CD4-positive, CD25-positive, alpha-beta regulatory T cell (primary cell): ENCODE measurements at places on chromosomes 7 and 10.
A peak's percentile ranks its signal among the peaks of the same experiment; 100 is the strongest.

GRCh38 chr7:127258111-127258510 lies 5.4 kb upstream of the GRM8 start:
- H3K36me3 ChIP-seq: no peaks in the 10 kb centered on the region
- no peak for DNase-seq
- H3K27ac ChIP-seq: no peak overlapping the region
- peaks cover 20% of the 10 kb centered on the region for H3K27me3 ChIP-seq
- H3K4me1 ChIP-seq: peaks cover 7% of the 10 kb centered on the region

GRCh38 chr10:95840121-95840520 lies 67.7 kb upstream of the CC2D2B start:
- peak overlapping the region; percentile 96 for H3K27ac ChIP-seq
- peaks cover 10% of the 10 kb centered on the region for H3K36me3 ChIP-seq
- peaks cover 46% of the 10 kb centered on the region for H3K4me1 ChIP-seq

DNA sequence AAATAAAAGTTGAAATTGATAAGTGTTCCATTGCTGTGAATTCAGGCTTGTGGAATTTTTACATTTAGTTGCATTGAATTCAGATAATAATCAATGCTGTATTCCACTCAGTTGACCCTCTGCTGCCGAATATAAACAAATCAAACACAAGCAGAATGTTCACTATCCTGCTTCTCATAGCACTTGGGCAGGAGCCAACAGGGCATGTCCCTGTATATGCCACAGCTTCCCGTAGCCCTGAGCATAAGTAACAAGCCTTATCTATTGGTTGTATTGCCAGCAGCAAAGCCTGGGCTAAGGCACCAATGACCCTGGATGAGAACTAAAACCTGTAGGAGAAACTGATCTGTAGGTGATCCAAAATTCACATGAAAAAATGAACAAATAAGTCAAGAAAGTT lies 145.9 kb downstream of the ARHGAP12 start:
- H3K27ac ChIP-seq: no peak overlapping the region
- H3K36me3 ChIP-seq: no peaks in the 10 kb centered on the region
- no peaks in the 10 kb centered on the region for H3K4me1 ChIP-seq
- no peak for DNase-seq

DNA sequence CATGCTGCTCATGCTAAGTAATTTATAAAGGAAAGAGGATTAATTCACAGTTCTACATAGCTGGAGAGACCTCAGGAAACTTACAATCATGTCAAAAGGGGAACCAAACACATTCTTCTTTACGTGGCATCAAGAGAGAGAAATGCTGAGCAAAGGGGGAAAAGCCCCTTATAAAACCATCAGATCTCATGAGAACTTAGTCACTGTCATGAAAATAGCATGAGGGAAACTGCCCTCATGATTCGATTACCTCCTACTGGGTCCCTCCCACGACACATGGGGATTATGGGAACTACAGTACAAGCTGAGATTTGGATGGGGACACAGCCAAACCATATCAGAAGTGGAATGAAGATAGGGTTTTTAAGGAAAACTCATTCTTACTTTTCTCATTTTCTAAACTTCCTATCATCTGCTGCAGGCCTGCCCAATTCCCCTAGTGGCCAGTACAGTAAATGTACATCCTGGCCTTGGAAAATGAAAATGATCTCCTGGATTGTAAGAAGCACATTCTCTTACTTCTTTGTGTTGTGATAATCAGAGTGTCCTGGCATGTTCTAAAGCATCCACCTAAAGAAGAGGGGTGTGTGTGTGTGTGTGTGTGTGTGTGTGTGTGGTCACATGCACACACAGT lies 421.5 kb downstream of the LRMDA start:
- H3K27ac ChIP-seq: no peak overlapping the region
- no peak for DNase-seq
- no peaks in the 10 kb centered on the region for H3K4me1 ChIP-seq
- no peaks in the 10 kb centered on the region for H3K27me3 ChIP-seq
- no peaks in the 10 kb centered on the region for H3K36me3 ChIP-seq
- H3K4me3 ChIP-seq: no peak overlapping the region

DNA sequence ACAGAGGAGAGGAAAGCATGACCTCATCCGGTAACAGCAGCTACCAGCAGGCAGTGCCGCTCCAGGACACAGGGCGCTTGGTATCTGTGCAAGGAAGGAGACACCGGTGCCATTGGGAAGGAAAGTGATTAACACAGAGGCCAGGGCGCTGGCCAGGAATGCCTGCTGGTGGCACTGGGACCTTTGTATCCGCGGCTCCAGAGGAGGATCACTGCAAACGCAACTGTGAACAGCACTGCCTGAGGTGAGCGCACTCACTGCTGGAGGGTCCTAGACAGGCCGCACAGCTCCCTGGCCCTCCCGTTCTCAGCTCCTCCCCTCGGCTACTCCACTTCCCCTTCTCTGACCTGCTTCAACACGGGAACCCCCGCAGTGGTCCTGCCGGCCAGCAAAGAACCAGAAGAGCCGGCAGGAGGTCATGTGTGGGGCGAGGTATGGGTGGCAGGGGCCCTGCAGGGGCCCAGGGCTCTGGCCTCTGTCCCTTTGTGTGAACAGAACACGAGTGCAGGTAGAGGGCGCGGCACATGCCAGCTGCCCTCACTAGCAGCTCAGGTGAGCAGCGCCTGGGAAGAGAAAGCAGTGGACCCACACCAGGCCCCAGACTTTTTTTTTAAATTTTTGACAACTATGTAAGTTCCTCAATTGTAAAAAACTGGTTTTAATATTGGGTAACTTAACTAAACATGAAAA lies 107.6 kb downstream of the VIPR2 start:
- H3K36me3 ChIP-seq: no peaks in the 10 kb centered on the region
- no peak overlapping the region for H3K4me3 ChIP-seq
- no peak for DNase-seq
- no peaks in the 10 kb centered on the region for H3K27me3 ChIP-seq
- no peaks in the 10 kb centered on the region for H3K4me1 ChIP-seq

GRCh38 chr7:11177793-11178192 lies 204.1 kb downstream of the PHF14 start:
- no peaks in the 10 kb centered on the region for H3K4me1 ChIP-seq
- no peak for DNase-seq
- H3K36me3 ChIP-seq: no peaks in the 10 kb centered on the region
- no peaks in the 10 kb centered on the region for H3K27me3 ChIP-seq

GRCh38 chr10:122656308-122656705 lies 43.3 kb downstream of the C10orf120 start:
- no peaks in the 10 kb centered on the region for H3K4me1 ChIP-seq
- no peaks in the 10 kb centered on the region for H3K27me3 ChIP-seq
- DNase-seq: no peak
- no peak overlapping the region for H3K4me3 ChIP-seq

DNA sequence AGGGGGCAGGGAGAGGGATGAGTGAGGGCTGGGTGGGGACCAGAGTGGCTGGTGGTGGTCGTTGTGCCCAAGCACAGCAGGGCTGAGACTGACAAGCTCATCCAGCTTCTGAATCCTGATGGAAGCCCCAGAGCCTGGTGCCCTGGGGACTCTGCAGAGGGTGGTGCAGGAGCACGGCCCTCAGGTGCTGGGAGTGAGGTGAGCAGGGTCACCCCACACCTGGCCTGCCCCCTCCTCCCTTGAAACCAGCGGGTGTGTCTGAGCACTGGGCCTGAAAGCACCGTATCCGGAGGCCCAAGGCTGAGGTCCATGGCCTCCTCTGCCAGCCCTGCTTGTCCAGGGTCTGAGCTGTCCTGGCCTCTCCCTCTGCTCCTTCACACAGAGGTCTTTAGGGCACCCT lies 218.2 kb downstream of the ZNF248 start:
- H3K4me3 ChIP-seq: no peak overlapping the region
- H3K27me3 ChIP-seq: no peaks in the 10 kb centered on the region
- no peak for DNase-seq
- H3K36me3 ChIP-seq: no peaks in the 10 kb centered on the region

DNA sequence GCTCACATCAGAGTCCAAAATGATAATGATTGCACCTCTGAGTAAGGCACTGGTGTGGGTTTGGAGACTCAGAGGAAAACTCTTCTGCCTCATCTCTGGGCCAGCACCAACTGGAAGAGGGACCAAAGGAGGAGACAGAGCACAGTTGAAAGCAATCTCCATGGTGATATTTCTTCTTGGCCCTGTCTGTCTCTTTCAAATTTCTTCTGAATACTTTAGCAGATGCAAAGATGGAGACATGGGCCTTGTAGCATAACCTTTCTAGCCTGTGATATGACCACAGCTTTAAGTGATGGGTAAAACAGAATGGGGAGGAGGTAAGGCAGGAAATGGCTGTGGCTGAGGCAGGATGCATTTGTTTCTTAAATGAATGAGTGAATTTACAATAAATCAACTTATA lies 12.2 kb upstream of the GIMAP7 start:
- no peak for DNase-seq
- peak overlapping the region; percentile 52 for H3K4me3 ChIP-seq
- peaks cover 47% of the 10 kb centered on the region for H3K4me1 ChIP-seq
- no peaks in the 10 kb centered on the region for H3K36me3 ChIP-seq

DNA sequence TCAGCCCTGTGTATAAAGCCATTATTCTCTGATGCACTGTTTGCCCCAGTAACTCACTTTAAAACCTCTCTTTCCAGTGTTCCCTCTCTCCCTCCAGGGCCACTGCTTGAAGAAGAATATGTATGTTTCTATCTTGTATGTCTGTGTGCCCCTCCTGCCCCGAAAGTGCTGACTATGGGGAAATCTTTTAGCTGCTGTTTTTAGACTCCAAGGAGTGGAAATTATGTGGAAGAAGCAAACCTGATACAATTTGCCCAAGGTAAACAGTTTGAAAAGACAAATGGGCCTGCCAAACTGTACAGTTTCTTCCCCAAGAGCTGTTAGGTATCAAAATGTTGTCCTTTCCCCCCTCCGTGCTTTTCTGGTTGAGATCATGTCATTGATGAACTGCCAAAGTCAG lies 3.4 kb downstream of the ADRA2A start:
- peaks cover 6% of the 10 kb centered on the region for H3K27me3 ChIP-seq
- no peak for DNase-seq
- no peaks in the 10 kb centered on the region for H3K36me3 ChIP-seq
- H3K4me3 ChIP-seq: no peak overlapping the region
- H3K4me1 ChIP-seq: peaks cover 25% of the 10 kb centered on the region

GRCh38 chr10:78953113-78953798 lies 115.5 kb upstream of the ZMIZ1 start:
- H3K4me1 ChIP-seq: no peaks in the 10 kb centered on the region
- H3K36me3 ChIP-seq: no peaks in the 10 kb centered on the region
- no peak overlapping the region for H3K27ac ChIP-seq
- H3K27me3 ChIP-seq: no peaks in the 10 kb centered on the region
- DNase-seq: no peak

GRCh38 chr7:120402079-120402767 lies 129.2 kb downstream of the KCND2 start:
- H3K4me1 ChIP-seq: no peaks in the 10 kb centered on the region
- DNase-seq: no peak
- H3K27ac ChIP-seq: no peak overlapping the region

DNA sequence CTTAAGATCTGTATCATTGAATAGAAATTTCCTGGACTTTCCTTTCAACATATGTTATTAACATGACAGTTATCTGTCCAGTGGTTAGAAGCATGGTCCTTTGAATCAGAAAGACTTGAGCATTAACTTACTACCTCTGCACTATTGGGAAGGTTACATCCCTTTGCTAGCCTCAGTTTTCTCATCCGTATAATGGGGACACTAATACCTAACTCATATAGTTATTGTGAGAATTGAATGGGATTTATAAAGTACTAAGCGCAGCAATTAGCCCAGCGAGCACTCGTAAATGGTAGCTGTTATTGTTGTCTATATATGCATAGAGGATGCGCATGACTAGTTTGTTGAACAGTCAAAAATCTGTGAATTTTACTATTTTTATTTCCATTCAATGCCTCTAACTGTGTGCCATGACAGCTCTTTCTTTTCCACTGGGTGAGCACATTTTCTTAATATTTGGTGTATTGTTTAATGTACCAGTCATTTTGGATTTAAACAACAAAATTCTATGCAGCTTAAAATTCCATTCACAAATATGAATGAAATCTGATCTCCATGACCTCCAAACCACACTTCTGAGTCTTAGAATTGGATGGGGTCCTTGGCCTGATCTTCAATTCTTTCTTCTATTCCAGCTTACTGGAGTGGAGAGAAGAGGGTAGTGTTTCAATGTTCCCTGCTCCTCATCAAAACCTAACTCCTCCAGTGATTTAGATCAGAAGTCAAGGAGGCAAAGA lies 65.0 kb downstream of the CACNB2 start:
- no peak for DNase-seq
- H3K36me3 ChIP-seq: no peaks in the 10 kb centered on the region
- no peak overlapping the region for H3K4me3 ChIP-seq
- no peak overlapping the region for H3K27ac ChIP-seq

- H3K4me3 ChIP-seq: no peak overlapping the region
- no peak overlapping the region for H3K27ac ChIP-seq
- H3K27me3 ChIP-seq: no peaks in the 10 kb centered on the region
These were observed 76.6 kb downstream of the GPR37 start for GRCh38 chr7:124688991-124689390.

GRCh38 chr10:96964131-96964530 lies 132.0 kb downstream of the LCOR start:
- H3K4me3 ChIP-seq: no peak overlapping the region
- no peaks in the 10 kb centered on the region for H3K27me3 ChIP-seq
- no peak for DNase-seq
- H3K27ac ChIP-seq: no peak overlapping the region
- no peaks in the 10 kb centered on the region for H3K4me1 ChIP-seq

DNA sequence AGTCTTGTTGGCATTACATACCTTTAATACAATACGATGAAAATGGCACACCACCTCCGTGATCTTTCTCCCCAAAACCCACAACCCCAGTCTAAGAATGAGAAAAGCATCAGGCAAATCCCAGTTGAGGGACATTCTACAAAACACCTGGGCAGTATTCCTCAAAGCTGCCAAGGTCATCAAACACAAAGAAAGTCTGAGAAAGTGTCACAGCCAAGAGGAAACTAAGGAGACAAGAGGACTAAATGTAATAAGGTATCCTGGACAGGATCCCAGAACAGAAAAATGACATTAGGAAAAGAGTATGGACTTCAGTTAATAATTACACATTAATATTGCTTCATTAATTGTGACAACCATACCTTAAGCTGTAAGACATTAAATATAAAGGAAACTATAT lies 14.5 kb upstream of the FRMD4A start:
- H3K4me1 ChIP-seq: no peaks in the 10 kb centered on the region
- H3K27ac ChIP-seq: no peak overlapping the region
- H3K27me3 ChIP-seq: peaks cover 17% of the 10 kb centered on the region
- no peak overlapping the region for H3K4me3 ChIP-seq
- DNase-seq: no peak

DNA sequence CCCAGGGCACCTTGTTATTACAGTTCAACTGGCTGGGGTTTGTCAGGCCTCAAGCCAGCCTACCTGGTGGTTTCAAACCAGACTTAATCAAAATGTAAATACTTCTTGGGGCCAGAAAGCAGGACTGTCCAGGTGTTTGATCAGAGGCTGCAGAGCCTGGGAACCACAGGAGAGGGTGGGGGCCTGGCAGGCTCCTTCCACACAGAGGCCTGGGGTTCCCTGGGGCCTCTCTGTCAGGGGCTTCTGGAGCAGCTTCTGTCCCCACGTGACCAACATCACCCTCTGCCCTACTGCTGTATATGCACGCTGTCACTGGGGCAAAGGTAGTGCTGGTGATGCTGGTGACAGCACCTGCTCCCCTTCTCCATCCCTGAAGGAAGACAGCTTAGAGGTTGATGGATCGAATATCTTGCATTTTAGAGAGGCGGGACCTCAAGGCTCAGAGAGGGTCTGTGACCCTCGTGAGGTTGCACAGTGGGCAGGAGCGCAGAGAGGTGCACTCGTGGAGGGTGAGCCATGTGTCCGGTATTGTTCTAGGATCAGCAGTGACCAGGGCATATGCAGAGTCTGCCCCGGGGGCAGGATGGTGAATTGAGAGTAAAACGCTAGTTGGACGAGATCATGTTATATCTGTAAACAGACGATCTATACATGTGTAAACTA lies 95.4 kb downstream of the GRK5 start:
- no peaks in the 10 kb centered on the region for H3K27me3 ChIP-seq
- no peak for DNase-seq
- peaks cover under 1% of the 10 kb centered on the region for H3K36me3 ChIP-seq
- H3K4me1 ChIP-seq: peaks cover 85% of the 10 kb centered on the region
- H3K4me3 ChIP-seq: no peak overlapping the region
